ENCODE measurements at places on chromosomes 7 and 10.

DNA sequence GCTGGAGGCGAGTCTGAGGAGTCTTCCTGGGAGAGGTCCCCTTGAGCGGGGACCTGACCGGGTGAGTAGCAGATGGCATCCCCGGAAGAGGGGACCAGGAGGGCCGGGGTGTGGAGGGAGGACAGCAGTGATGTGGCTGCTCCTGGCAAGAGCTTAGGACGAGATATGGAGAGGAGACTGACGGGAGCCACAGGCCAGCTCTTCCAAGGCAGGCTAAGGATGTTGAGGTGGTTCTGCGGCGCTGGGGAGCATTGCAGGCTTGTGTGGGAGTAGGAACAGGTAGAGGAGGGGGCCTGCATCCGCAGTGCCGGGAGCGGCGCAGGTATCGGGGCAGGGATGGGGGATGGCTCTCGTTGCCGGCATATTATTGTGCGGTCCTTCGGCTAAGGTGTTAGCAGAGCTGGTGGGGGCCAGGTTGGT, 76.7 kb upstream of the ANLN start:
- no peaks in the 10 kb centered on the region for H3K36me3 ChIP-seq
- H3K4me3 ChIP-seq, result no peak overlapping the region
- DNase-seq, result no peak
- no peaks in the 10 kb centered on the region for H3K27me3 ChIP-seq
- no peak overlapping the region for H3K27ac ChIP-seq
- no peaks in the 10 kb centered on the region for H3K4me1 ChIP-seq

GRCh38 chr10:124686707-124687376, 57.3 kb downstream of the FAM53B start:
- no peaks in the 10 kb centered on the region for H3K27me3 ChIP-seq
- DNase-seq, result no peak
- H3K4me3 ChIP-seq, result no peak overlapping the region
- H3K4me1 ChIP-seq, result peaks cover 87% of the 10 kb centered on the region
- peaks cover 59% of the 10 kb centered on the region for H3K36me3 ChIP-seq

- peaks cover 82% of the 10 kb centered on the region for H3K27me3 ChIP-seq
- no peak for DNase-seq
- no peaks in the 10 kb centered on the region for H3K4me1 ChIP-seq
- H3K27ac ChIP-seq, result no peak overlapping the region
- no peaks in the 10 kb centered on the region for H3K36me3 ChIP-seq
Measured at GRCh38 chr10:100803492-100803891, 58.1 kb downstream of the PAX2 start.

GRCh38 chr7:100641463-100641859, at the start of gene TFR2:
TFR2 (minus strand) TSS chr7:100641552; CDS start chr7:100641509, 43 bp downstream.
- no peaks in the 10 kb centered on the region for H3K27me3 ChIP-seq
- no peak within 1 kb of the TSS for H3K27ac ChIP-seq
- no peak for DNase-seq
- H3K36me3 ChIP-seq, result peaks cover 3% of the 10 kb centered on the region
- no peak within 1 kb of the TSS for H3K4me3 ChIP-seq

DNA sequence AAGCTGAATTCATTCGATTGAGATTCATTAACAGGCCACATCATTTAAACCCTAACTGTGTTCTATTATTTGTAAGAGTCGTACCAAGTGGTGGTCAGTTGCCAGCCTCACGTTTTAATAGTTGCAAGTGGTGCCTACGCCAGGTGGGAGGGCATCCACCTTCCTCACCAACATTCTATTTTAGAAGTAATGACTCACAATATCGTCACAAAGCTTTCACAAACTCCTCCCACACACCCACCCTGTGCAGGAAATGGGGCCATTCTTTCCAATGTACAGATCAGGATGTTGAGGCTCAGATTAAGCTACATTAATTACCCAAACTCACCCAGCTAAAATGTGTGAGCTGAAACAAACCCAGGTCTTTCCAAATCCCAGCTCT, 77.3 kb upstream of the SAMD8 start:
- H3K4me1 ChIP-seq, result peaks cover 62% of the 10 kb centered on the region
- H3K27ac ChIP-seq, result peak overlapping the region; percentile 90
- no peaks in the 10 kb centered on the region for H3K27me3 ChIP-seq

DNA sequence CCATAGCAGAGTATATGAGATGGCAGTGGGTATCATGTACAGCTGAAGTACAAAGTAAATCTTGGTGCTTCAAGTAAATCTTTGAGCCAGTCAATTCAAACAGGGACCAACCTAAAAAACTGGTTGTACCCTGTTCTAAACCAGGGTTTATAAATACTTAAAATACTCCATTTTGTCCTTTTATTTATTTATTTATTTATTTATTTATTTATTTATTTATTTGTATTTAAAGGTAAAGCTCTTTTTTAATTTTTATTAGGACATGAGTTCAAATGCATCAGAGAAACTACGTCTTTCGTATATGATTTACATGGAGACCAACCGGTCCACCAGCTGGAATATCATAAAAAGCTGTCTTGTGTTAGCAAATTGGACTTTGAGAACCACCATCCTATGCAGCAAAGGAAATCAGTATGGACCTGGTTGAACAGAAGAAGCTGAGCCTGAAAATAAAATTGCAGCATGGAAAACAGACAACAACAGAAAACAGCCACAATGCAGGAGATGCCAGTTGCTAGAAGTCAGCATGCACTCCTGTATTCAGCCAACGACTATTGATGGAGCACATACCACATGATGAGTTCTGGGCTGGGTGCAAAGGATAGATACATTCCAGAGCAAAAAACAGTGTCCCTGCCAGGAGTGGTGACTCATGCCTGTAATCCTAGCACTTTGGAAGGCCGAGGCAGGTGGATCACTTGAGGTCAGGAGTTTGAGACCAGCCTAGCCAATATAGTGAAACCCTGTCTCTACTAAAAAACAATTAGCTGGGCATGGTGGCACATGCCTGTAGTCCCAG, 60.0 kb downstream of the PLXNA4 start:
- no peak overlapping the region for H3K4me3 ChIP-seq
- no peaks in the 10 kb centered on the region for H3K27me3 ChIP-seq
- no peak for DNase-seq
- no peaks in the 10 kb centered on the region for H3K36me3 ChIP-seq

DNA sequence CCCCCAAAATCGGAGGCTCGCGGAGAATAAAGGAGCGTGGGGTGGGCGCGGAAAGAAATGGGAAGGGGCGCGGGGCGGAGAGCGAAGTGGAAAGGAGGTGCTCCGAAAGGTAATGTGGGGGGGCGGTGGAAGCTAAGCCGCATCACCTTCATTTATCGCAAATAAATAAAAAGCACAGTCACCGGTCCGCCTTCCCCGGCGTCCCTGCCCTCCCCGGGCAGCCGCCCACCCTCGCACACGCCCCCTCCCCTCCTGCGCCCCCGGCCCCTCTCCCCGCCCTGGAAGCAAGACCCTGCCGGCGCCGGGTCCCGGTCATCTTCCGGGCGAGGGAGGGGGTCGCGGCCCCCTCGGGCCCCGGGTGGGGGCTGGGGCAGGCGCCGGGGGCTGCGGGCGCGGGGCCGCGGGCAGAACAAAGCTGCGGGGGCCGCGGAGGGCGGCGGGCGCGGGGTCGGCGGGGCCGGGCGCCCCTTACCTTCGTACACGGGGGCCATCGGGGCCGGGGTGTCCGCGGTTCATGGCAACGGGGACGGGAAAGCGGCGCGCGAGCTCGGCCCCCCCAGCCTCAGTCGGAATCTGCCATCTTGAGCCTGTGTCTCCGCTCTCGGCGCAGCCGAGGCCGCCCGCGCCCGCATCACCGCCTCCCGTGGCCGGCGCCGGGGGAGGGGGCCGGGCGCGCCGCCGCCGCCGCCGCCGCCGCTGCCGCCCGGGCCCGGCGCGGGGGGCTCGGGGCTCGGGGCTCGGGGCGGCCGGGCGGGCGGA, 486 bp downstream of the HIPK2 start:
- H3K36me3 ChIP-seq, result peaks cover 31% of the 10 kb centered on the region
- H3K27me3 ChIP-seq, result no peaks in the 10 kb centered on the region
- peak overlapping the region; percentile 95 for H3K4me3 ChIP-seq
- peak overlapping the region; percentile 92 for H3K27ac ChIP-seq
- H3K4me1 ChIP-seq, result peaks cover 55% of the 10 kb centered on the region
- peak; percentile 62 for DNase-seq

GRCh38 chr10:78528749-78529204, 495.1 kb downstream of the RPS24 start:
- H3K27ac ChIP-seq, result no peak overlapping the region
- H3K27me3 ChIP-seq, result peaks cover 2% of the 10 kb centered on the region
- no peak for DNase-seq
- H3K4me1 ChIP-seq, result no peaks in the 10 kb centered on the region

GRCh38 chr10:118818621-118819221, 64.0 kb upstream of the CACUL1 start:
- no peaks in the 10 kb centered on the region for H3K36me3 ChIP-seq
- H3K4me1 ChIP-seq, result no peaks in the 10 kb centered on the region
- no peak for DNase-seq
- no peak overlapping the region for H3K4me3 ChIP-seq
- H3K27me3 ChIP-seq, result no peaks in the 10 kb centered on the region
- no peak overlapping the region for H3K27ac ChIP-seq

GRCh38 chr7:101985903-101986734, 168.7 kb downstream of the CUX1 start:
- no peak overlapping the region for H3K4me3 ChIP-seq
- peaks cover 9% of the 10 kb centered on the region for H3K36me3 ChIP-seq
- H3K27ac ChIP-seq, result no peak overlapping the region
- H3K27me3 ChIP-seq, result no peaks in the 10 kb centered on the region
- DNase-seq, result no peak

GRCh38 chr7:31851119-31851518, 164.1 kb downstream of the PPP1R17 start:
- H3K27me3 ChIP-seq, result no peaks in the 10 kb centered on the region
- no peaks in the 10 kb centered on the region for H3K4me1 ChIP-seq
- no peak overlapping the region for H3K4me3 ChIP-seq

DNA sequence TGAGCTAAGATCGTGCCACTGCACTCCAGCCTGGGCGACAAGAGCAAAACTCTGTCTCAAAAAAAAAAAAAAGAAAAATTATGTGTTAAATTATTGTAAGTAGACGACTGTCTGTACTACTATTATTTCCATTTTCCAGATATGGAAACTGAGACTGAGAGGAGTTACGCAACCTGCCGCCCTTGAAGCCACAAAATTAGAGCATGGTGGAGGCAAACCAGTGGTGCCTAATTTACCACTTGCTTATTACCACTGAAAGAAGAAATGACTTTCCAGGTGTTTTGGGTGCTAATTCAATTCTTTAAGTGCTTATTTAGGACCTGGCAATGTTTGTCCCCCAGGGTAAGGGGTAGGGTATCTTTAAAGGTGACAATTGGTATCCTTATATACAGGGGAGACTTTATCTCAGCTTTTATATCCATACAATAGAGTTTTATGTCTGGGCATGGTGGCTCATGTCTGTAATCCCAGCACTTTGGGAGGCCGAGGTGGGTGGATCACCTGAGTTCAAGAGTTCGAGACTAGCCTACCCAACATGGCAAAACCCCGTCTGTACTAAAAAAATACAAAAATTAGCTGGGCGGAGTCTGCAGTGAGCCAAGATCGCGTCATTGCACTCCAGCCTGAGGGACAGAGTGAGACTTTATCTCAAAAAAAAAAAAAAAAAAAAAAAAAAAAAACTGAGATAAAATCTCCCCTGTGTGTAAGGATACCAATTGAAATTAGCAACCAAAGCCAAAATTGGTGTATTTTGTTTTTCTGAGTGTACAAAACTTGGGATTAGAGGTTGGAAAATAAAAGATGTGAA, 16.6 kb upstream of the CAMK1D start:
- H3K27ac ChIP-seq, result peak overlapping the region; percentile 66
- no peak overlapping the region for H3K4me3 ChIP-seq
- DNase-seq, result no peak
- H3K36me3 ChIP-seq, result no peaks in the 10 kb centered on the region
- H3K4me1 ChIP-seq, result peaks cover 17% of the 10 kb centered on the region

DNA sequence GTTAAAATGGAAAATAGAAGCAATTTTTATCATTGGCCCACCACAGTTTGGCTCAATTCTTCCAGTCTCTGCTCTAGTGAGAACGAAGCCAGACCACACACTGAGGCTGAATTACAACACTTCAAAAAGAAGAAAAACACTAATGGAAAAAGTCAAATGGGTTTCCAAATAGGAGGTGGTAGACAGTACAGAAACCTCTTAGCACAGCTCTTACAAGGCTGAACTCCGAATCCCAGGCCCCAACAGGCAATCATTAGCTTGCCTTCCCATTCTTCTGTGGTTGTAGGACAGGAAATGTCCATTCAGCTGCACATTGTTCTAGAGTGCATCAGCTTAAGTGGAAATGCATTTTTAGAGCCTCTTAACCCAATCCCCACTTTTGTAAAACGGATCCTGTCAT, 115.1 kb upstream of the MEOX2 start:
- H3K4me1 ChIP-seq, result no peaks in the 10 kb centered on the region
- DNase-seq, result no peak
- no peaks in the 10 kb centered on the region for H3K36me3 ChIP-seq
- H3K4me3 ChIP-seq, result no peak overlapping the region
- no peak overlapping the region for H3K27ac ChIP-seq

DNA sequence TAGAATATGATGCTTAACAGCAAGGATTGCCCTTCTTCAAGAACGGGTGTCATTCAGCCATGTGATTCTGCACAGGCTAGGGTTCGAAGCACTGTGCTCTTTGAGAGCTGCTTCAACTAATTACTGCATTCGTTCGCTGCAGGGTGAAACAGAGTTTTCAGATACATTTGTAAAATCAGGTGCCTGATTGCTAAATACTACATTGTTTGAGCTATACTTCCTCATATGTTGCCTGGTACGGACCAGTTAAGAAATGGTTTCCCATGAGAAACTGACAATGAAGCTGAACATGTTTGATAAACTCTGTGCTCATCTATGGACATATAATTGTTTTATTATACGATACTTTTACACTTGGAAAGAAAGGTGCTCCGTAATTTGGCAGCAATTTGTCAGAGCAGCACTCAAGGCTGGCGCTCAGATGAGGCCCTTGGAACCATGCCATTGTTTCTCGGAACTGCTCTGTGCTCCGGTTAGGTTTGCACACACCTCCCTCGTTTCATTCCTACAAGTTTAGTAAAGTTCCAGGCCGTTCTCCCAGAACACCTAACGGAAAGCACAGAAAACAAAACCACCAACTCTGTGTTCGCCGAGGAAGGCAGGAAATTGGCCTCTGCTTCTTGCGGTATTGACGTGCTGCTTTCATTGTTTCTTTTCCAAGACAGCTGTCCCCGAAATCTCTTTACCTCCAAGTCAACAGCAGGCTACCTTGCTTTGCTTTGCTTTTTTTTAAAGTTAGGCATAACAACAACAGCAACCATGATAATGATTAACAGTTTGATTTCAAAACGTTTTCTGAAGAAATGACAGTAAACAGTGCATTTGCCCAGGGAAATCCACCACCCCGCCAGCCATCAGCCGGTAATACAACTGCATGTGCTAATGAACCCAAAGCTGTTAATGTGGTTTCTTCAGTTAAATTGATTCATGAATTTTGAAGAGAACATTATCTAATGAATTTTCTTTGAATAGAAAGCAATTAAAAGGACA, 206.9 kb downstream of the EBF3 start:
- peak overlapping the region; percentile 25 for H3K4me3 ChIP-seq
- no peak overlapping the region for H3K27ac ChIP-seq
- H3K36me3 ChIP-seq, result peaks cover 84% of the 10 kb centered on the region
- peak; percentile 11 for DNase-seq
- H3K4me1 ChIP-seq, result peaks cover 13% of the 10 kb centered on the region

- no peak overlapping the region for H3K27ac ChIP-seq
- H3K4me3 ChIP-seq, result no peak overlapping the region
- peaks cover 4% of the 10 kb centered on the region for H3K27me3 ChIP-seq
- peaks cover 47% of the 10 kb centered on the region for H3K4me1 ChIP-seq
- DNase-seq, result no peak
Measured at GRCh38 chr10:100008142-100008522, 1.6 kb downstream of the DNMBP start.
